ENCODE measurements at places on chromosomes 7 and 10.

DNA sequence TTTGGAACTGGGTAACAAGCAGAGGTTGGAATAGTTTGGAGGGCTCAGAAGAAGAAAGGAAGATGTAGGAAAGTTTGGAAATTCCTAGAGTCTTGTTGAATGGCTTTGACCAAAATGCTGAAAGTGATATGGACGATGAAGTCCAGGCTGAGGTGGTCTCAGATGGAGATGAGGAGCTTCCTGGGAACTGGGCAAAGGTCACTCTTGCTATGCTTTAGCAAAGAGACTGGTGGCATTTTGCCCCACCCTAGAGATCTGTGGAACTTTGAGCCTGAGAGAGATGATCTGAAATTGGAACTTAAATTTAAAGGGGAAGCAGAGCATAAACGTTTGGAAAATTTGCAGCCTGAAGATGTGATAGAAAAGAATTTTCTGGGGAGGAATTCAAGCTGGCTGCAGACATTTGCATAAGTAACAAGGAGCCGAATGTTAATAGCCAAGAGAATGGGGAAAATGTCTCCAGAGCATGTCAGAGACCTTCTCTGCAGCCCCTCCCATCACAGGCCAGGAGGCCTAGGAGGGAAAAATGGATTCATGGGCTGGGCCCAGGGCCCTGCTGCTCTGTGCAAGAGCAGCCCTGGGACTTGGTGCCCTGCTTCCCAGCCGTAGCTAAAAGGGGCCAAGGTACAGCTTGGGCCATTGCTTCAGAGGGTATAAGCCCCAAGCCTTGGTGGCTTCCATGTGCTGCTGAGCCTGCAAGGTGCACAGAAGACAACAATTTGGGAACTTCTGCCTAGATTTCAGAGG is 3.6 kb downstream of the PDSS1 start:
- DNase-seq: no peak

DNA sequence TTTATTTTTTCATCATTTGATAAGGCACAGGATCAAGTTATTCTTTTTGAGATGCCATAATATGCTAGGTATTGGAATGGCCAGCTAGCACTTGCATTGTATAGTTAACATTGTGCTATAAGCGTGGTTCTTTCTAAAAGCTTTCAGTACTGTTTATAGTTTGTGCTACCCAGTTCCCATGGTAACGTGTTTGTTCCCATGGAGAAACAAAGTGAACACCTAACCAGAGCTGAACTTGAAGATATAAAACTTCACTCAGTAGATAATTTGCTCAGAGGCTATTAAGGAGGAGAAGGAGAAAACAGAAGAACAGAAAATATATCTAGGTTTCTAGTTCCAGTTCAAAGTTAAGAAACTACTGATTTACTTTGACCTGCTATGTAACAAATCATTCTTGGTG is 23.6 kb upstream of the ITGB8 start:
- DNase-seq: no peak

- DNase-seq: no peak
Measured at GRCh38 chr10:75101416-75102251, 9.8 kb upstream of the SAMD8 start.

GRCh38 chr7:1040790-1041189 is 3.6 kb upstream of the GPR146 start:
- no peak for DNase-seq

DNA sequence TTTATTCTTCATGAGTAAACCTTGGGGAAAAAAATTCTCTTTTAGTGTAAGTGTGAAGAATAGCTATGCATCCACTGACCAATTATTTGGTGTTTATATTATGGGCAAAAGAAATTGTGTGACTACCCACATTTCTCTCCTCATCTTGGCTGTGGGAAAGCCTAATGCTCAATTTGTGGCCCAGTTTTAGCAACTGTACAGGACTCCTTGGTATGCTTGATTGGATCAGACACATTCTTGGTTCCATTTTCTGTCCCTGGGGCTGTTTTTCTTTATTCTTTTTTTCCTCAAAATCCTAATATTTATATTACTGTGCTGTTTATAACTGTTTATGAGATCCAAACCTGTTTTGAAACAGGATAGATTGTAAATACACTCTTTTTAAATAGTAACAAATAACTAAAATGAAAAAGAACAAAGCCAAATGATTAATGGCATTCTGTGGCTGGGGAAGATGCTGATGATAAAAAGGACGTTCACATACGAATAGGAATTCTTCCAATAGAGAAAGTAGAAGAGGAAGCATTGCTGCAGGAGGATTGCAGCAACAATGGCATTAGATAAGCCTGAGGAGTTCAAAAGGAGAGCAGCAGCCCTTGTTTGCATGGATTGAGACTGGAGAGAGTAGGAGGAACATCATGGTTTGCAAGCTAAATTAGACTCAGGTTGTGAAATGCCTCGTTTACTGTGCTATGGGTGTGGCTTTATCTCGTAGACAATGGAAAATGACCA is 580.5 kb downstream of the INHBA start:
- DNase-seq: no peak

GRCh38 chr7:39952374-39952773 is 2.3 kb downstream of the CDK13 start:
- no peak for DNase-seq

DNA sequence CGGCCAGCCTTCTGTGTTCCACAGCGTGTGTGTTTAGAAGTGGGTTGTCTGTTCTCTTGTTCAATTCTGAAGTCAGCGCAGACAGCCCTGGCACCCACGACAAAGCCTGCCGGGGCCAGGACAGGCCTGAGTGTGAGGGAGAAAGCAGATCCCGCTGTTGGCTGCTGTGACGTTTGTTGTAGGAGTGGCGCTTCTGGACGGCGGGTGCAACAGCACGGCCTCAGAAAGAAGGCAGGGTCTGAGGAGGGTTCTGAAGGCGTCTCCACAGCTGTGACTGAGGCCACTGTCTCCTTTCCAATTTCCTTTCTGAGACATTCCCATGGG is 76.2 kb downstream of the VIPR2 start:
- DNase-seq: no peak

DNA sequence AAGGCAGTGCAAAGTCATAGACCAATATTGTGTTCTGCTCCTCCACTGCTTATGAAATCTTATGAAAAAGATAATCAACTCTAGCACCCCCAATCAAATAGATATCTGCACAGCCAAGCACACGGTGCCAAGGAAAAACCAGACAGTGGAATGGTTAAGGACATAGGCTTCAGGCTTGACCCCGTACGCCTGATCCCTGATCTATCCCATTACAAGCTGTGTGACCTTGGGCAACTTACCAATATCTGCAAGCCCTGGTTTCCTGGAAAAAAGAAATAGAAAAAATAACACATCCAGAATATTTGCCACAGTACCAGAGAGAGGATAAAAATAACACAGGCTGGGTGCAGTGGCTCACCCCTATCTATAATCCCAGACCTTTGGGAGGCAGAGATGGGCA is 56.9 kb downstream of the GRB10 start:
- DNase-seq: no peak

GRCh38 chr7:68866200-68866570 is 732.1 kb upstream of the AUTS2 start:
- no peak for DNase-seq

DNA sequence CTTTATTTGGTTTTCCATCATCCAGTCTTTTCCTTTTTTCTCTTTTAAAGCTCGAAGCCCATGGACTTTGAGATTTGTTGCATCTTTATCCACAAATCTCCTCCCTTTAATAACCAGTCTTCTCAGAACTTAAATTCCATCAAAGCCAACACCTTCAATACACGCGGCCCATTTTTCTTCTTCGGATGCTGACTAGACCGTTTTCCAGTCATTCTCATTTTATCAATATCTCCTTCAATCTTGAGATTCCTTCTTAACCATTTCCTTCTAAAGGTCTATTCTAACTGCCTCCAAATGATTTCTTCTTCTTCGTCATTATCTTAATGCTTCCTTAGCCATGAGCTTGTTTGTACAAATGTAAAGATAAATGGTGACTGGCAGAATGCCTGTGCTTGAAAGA is 173.5 kb downstream of the BAMBI start:
- DNase-seq: no peak

DNA sequence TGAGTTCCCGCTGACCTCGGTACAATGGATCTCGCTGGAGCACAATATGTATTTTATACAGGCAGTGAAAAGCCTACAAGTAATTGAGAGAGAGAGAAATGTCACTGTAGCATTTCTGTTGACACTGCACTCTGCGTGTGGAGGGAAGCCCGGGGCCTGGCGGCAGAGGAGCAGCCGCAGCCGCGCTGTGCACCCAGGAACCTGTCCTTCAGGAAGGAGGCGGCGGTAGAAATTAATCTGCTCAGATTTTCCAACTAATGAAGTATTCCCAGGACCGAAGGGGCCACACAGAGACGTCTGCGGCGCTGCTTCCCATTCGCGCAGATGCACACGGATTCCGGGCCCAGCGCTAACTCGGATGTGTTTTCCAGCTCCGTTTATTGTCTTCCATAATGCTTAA is 170.1 kb downstream of the EBF3 start:
- DNase-seq: no peak

GRCh38 chr7:12328888-12329770 is 74.5 kb downstream of the VWDE start:
- no peak for DNase-seq

DNA sequence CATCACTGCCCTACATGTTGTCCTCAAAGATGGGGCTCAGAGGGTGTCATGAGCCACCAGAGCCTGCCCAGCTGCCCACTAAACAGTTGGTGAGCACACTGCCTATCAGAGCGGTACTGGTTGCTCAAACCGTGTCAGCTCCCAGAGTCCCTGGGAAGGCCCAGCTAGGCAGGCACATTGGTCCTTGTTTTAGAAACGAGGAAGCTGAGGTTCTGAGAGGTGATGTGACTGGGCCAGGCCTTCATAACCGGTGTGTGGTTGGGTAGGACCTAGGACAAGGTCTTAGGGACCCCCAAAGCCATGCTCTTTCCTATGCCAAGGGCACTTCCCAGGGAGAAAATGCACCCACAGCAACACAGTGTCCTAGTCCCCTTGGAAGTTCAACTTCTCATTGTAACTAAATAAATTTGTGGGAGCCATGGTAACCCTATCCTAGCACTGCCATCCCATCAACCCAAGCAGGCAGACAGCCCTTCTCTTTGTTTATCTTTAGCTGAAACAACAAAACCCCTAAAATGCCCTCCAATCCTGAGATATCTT is 174.7 kb upstream of the PDE1C start:
- DNase-seq: no peak

DNA sequence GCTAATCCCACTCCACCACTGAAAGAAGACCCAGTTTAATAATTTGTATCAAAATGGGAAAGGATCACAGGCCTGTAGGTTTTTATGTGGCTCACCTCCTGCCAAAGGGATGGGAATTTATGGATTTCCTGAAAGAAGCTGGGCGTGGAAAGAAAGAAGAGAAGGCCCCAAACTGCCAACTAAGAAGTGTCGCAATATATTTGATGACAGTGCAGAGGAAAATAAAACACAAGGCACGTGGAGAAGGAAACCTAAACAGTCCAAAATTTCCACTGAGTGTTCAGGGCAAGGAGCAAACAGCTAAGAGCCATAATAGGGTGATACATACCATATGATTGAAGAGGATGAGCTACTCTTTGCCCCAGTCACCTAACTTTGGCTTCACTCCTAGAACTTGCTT is 667.2 kb downstream of the GATA3 start:
- no peak for DNase-seq

DNA sequence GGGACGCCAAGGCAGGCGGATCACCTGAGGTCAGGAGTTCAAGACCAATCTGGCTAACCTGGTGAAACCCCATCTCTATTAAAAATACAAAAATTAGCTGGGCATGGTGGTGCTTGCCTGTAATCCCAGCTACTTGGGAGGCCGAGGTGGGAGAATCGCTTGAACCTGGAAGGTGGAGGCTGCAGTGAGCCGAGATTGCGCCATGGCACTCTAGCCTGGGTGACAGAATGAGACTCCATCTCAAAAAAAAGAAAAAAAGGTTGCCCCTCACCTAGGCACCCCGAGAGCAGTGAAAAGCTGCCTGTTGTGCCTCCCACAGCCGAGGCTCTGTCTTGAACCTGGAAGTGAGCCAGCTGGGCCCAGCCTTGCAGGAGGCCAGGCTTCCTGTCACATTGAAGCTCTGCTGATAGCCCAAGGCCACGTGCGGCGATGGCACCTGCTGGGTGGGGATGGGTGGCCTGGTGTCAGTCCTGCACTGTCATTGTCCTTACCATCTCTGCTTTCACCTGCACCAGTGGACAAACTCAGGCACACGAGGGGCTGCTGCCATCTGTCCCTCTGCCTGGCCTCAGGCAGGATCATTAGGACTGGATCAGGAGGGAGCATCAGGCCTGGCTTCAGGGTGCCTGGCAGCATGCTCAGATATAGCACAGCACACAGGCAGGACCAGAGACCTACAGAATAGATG is 37.8 kb downstream of the DNAJB12 start:
- peak; percentile 85 for DNase-seq

GRCh38 chr10:80408242-80409101 is at the start of gene PRXL2A:
TSS of gene PRXL2A (plus strand) at chr10:80408551. CDS start at chr10:80420468, 11,917 bp downstream.
- DNase-seq: no peak

GRCh38 chr10:123583639-123584418 is 82.3 kb upstream of the GPR26 start:
- DNase-seq: no peak

DNA sequence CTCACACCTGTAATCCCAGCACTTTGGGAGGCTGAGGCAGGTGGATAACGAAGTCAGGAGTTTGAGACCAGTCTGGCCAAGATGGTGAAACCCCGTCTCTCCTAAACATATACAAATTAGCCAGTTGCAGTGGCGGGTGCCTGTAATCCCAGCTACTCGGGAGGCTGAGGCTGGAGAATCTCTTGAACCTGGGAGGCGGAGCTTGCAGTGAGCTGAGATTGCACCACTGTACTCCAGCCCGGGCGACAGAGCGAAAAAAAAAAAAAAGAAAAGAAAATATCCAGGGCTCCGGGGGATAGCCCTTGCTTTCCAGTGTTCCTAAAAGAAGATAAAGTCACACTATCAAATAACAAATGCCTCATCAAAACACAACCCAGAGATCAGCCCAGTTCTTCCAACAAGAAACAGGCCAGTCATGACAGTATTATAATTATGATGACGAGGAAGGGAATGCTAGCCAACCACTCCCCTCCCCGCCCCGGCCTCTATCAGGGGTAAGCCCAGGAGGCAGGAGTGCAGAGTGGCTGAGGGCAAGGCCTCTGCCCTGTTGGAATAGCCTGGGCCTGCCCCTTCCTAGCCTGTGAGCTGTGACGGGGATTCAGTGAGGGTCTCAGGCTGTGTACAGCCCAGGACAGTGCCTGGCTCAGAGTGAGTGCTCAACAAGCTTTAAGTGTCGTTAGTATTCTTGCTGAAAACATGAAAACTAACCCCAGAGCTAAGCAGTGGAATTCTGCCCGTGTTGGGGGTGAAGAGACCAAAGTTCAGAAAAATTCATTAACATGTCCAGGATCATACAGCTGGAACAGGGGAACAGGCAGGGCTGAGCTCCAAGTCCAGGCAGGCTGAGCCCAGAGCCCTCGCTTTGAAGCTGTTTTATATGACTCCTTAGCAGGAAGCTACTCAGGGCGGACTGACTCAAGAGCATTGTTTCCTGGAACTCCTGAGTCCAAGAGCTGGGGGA is 54.3 kb downstream of the FAM241B start:
- no peak for DNase-seq

Measured in hematopoietic multipotent progenitor cell treated with erythropoietin and hydrocortisone succinate and interleukin-3 and kit ligand, for 15 days (in vitro differentiated cells).